Stimulated activated CD8-positive, alpha-beta memory T cell treated with anti-CD3 and anti-CD28 coated beads, Interleukin-15, amount 100 ng/mL, for 4 hours (primary cell): ENCODE measurements at places on chromosomes 3 and 15.

DNA sequence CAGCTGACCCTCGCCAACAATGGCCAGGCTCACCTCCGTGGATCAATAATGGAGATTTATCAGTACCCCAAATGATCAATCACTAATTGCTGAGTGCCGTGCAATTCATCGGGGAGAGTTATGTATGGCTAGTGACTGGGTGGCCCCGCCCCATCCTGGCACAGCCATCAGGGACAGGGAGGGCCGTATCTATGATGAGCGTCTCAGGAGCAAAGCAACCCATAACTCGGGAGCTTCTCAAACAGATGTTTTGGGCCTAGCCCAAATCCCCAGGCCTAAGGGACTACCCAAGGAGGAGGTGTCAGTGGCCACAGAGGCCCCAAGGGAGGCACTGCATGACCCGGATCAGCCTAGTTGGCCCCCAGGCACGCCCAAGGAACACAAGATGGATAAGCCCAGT is 180.0 kb upstream of the LINGO1 start:
- DNase-seq = no peak

GRCh38 chr3:112675943-112676535 is 35.1 kb upstream of the CCDC80 start:
- DNase-seq = no peak

- DNase-seq = no peak
Measured at GRCh38 chr3:36919439-36920160, 25.3 kb downstream of the TRANK1 start.

DNA sequence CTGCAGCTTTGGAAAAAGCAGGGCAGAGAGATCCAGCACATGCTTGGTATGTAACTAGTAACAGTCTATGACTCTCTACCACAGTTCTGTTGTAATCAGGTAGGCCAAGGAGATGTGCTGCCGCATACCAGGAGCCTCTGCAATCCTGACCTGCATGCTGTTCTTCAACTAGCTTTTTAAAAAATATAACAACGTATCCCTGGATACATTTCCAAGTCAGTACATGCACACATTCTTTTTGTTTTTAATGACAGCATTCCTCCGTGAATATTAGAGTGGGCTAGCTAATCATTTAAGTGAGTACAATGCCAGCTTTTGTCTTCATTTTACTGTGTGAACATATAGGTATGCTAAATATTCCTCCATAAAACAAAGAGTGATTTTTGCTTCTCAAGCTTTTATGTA is 437.8 kb downstream of the RBMS3 start:
- DNase-seq = no peak

DNA sequence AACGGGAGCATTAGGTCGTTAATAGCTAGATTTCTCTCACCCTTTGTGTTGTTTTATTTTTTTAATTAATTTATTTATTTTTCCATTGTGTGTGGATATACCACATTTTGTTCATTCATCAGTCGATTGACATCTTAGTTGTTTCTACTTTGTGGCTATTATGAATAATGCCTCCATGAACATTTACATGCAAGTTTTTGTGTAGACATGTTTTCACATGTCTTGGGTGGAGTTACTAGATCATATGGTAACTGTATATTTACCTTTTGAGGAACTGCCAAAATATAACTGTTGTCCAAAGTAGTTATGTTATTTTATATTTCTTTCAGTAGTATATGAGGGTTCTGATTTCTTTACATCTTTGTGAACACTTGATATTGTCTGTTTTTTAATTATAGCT is 18.8 kb downstream of the ZWILCH start:
- no peak for DNase-seq

DNA sequence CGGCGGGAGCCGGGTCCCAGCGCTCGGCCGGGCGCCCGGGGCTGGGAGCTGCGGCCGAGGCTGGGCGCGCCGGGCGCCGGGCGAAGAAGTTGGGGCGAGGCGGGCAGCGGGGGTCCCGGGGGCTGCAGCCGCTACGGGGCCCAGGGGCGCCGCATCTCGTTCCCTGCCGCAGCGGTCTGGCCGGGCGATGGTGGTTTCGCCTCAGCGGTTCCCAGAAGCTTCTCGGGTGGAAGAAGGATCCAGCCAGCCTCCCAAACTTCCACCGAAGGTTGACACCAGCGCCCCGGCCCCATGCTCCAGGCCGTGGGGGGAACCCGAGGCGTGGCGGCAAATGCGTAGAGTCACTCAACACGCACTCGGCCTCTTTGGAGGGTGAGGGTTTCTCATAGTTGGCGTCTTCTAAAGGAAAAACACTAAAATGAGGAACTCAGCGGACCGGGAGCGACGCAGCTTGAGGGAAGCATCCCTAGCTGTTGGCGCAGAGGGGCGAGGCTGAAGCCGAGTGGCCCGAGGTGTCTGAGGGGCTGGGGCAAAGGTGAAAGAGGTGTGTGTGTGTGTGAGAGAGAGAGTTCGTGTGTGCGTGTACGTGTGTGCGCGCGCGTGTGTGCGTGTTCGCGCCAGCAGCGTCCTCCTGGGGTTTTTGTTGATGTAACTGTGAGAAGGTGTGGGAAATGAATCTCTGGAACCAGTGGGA is 940 bp downstream of the BOC start:
- DNase-seq = no peak

- no peak for DNase-seq
Measured at GRCh38 chr3:73772076-73772886, 147.5 kb upstream of the PDZRN3 start.

- no peak for DNase-seq
Measured at GRCh38 chr15:30885814-30886213, 17.9 kb upstream of the FAN1 start.

GRCh38 chr3:142445816-142446254 is 2.0 kb downstream of the XRN1 start:
- no peak for DNase-seq

GRCh38 chr3:157815739-157816138 is 290.5 kb downstream of the SHOX2 start:
- DNase-seq = no peak

DNA sequence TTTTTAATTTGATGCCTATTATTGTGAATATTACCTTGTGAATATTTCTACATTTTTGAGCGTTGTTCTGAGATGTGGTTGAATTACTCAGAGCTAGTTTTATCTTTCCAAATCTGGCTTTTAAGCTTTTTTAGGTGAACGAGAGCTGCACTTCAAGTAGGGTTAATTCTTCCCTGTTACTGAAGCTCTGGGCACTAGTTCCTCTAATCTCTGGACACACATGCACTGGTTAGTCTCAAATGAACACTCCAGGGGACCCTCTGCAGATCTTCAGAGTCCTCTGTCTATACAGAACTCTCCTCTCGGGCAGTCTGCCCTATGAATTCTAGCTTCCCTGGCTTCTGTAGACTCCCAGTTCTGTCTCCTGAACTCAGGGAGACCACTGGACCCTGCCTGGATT is 237.5 kb upstream of the TBC1D5 start:
- no peak for DNase-seq

DNA sequence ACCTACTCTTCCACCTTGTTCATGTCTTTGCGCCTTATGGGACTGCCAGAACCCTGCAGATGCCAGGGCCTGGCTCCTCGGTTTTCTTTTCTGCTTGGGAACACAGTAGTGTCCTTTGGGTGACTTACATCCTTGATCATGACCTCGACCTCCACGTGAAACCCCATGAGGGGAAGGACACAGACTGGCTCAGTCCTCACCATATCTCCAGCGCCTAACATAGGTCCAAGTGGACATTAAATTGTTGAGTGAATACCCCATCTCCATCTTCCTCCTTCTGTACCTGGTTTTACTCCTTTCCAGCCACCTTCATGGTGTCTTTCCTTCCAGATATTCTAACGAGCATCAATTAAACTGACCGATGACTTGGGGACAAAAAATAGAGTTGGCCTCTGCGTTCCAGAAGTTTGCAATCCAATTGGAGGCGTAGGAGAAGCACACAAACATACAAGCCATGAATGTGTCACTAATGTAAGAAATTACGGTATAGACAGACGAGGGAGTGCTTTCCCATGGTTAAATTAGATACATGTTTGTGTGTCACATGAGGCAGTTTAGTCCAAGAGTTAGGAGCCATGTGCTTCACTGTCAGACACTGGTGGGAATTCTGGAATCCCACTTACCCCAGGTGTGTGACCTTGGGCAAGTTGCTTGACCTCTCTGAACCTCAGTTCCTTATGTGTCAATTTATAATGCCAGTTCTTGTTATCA is 907 bp upstream of the HERC1 start:
- no peak for DNase-seq

GRCh38 chr15:68603216-68603595 is 24.4 kb downstream of the CORO2B start:
- DNase-seq = no peak

DNA sequence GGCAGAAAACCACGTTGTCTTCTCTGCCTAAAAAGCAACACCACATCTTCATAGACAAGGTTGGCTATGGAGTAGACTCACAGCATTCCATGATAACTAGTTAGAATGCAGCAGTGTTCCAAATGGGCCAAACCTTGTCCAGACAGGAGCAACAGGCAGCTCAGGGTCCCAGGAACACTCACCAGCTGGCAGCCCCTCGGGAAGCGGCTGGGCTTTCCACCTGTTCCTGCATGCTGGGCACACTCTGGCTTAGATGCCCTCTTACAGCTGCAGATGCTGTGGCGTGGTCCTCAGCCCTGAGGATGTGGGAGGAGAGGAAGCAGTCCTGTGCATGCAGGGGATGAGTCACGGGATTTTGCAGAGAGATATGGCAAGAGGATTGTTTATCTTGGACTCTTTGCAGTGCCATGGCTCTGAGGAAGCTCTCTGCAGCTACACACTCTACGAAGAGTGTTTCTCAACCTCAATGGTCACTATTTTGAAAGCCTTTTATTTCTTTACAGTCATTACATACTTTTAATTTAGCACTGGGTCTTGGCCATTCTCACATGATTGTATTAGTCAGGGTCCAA is 11.3 kb downstream of the NRROS start:
- DNase-seq = no peak

DNA sequence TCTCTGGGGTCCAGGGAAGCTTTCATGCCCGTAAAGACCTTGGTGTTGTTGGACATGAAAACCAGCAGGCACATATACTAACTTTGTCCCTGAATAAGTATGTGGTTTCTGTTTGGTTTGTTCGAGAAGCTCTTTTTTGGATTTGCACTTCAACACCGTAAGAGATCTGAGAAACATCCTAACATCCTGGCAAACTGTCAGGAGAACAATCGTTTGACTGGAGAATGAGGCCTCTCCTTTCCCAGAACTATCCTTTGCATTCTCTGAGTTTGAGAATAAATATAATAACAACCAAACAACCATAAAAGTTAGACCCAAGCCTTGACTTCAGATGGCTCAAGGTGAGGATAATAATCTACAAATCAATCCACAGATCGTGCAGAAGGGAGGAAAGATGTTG is 230.4 kb upstream of the WNT5A start:
- no peak for DNase-seq

DNA sequence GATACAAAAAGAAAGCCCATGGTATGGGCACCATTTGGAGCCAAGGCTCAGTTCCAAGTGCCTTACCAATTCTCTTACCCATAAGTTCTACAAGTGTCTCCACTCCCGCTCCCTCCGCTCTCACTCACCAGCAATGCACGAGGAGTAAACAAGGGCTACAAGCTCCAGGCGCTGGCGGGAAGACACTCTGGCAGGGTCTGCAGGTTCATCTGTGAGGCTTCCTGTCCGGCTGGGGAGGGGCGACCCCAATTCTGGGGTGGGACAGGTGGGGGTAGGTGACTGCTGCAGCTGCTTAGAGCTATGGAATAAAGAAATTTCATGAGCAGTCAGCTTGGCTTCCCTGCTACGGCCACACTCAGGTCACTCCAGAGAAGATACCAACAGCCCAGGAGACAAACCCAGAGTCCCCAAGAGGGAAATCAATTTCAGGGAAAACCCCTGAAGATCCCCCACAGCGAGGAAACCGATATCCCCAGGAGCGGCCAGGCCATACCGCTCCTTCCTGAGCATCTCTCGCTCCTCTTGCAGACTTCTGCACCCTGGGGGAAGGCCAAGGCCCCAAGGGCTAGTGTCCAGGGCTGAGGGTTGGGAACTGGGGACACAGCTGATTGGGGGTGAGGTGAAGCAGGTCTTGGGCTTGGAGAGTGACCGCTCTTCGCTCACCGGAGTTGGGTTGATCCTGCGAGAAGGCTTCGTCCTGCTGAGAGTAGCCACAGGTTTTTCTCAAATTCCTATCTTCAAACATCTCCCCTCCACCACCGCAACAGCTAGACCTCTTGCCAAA is 1.4 kb downstream of the CDAN1 start:
- DNase-seq = no peak

GRCh38 chr3:76442374-76442915 is 597.5 kb upstream of the ROBO2 start:
- DNase-seq = no peak

- no peak for DNase-seq
Measured at GRCh38 chr3:153023896-153024295, 138.1 kb upstream of the RAP2B start.

- DNase-seq = no peak
Measured at GRCh38 chr15:72809329-72809728, 25.8 kb upstream of the ADPGK start.

DNA sequence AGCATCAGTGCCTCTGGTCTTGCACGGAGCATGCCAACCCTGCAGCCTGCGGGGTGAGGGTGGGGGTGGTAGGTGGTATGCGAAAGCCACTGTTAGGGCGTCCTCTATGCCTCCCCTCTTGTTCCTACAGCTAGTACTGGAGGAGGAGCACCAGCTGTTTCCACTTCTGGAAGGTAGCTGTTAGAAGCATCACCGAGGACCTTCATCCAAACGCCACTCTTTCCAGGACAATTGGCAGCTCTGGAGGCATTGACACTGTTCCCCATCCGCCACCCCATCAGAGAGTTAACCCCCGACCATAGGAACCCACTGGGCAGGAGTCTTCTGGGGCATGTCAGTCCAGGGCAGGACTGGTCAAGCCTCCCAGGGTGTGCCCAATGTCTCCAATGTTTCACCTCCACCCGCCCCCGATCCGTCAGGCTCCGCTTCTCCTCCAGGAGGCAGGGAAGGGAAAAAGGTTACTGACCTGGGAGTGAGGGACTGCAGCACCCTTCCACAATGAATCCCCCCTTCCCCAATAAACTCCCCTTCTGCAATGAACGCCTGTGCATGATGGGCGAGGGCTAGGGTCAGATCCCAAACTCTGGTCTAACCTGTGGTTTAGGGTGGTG is 487 bp downstream of the DUOX2 start:
- no peak for DNase-seq

- DNase-seq = no peak
Measured at GRCh38 chr15:65375871-65376607, 1.8 kb downstream of the IGDCC3 start.
